ENCODE measurements at places on chromosomes 2 and 18. TPM values are rescaled to one million over a fixed set of nuclear protein-coding genes. Genes with fewer than 3 reads are reported as not detected.

The ANXA4 gene
- 25.8 TPM for total RNA-seq

DNA sequence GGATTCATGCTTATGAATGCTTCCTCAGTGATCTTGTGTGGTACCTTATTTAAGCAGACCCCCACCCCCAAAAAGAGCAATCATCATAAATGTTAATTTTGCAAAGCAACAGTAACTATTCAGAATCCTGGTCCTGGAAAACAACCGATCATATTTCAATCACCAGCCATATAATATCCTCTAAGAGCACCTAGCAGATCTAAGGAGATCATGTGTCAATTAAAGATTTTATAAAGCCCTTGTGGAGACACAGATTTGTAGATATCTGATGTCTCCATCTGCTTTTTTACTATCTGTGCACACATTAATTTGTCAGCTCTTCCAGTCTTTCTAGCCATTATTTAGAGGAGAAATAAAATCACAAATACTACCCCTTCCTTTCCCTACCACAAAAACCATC is 423.7 kb downstream of the TGIF1 start:
- DNase-seq, result no peak

DNA sequence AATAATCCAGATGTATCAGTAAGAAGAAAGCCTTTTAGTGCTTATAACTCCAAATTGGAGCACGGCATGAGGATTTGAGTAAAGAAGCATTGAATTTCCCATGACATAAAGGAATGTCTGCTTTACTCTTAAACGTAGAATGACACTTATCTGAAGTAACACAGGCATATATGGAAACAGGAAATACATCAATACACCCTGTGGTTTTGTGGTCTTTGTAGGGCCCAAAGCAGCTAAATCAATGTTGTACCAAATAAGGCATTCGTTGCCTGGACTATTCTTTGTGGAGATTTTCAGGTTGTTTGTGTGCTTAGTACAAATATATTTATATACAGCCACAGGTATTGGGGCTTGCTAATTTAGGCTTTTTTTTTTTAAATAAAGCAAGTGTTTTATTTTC is 660.5 kb downstream of the LRRTM4 start:
- DNase-seq, result no peak

The DSC2 gene
- total RNA-seq, result not detected

DNA sequence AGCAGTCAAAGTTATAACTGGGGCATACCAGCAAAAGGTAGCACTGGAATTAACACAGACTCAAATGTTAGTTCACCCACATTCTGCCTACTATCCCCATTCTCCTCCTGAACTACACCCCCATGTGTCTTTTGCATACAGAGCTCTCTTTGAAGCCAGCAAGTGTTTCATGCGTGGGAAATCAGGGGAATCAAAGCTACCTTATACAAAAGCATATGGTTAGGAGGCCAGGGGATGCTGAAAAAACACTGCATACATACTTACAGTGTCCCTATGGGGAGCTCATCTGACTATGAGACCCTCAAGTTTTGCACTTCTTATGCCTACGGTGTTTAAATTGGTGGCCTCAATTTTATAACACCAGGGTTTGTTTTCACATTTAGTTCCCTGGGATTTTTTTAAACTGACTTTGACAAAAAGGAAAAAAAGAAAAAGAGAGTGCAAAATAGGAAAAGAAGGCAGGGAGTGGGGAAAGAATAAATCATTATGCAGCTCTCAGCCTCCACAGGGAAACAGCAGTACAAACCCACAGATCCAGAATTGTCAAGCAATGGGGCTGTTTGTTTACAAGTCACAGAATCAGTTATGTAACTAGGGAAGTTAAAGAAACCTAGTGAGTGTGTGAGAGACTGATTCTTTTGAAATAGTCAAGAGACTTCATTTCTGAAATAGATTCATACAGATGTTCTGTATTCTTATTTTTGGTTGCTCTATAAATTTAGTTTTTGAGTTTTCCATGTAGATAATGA is 20.1 kb upstream of the PPP3R1 start:
- DNase-seq, result no peak

DNA sequence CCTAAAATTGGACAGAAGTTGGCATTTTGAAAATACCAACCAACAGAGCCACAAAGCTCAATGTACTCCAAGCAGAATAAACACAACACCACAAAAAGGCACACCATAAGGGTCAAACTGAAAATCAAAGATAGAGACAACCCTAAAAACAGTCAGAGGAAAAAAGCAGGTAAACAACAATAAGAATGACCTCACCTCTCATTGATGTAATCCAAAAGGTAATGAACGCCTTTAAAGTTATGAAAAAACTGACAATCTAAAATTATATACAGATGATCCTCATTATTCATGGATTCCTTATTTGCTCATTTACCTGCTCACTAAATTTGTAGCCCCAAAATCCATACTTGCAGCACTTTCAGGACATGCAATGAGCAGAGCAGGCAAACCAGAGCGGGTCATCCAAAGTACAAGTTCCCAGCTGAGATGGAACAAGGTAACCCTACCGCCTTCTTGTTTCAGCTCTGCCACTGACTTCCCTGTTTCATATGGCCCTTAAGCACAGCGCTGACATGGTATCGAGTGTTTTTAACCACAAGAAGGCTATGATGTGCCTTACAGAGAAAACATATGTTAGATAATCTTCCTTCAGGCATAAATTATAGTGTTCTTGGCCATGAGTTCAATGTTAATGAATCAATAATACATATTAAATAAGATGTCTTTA is 17.0 kb downstream of the RTN4 start:
- DNase-seq, result no peak

The SNORC gene
- total RNA-seq, result 0.28 TPM

DNA sequence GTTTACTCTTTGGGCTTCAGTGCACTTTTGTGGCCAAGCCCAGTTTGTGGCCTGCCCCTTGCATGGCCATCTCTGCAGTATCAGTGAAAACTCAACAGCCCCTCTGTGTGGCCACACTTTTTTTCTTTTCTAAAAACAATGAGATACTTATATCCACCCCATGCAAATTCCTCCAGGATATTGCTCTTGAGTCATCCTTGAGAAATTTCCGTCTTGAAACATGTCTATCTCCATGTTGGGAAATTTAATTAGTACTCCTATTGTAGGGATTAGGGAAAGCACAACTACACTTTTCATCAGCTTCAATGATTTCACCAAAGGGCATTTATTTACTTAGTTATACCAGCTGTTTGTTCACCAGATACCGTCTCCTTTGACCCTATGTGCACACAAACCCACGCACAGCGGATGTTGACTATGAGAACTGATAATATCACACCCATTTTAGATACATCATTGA is 993.1 kb downstream of the TSN start:
- no peak for DNase-seq

The ANKRD30B gene
- total RNA-seq, result not detected

GRCh38 chr2:10237392-10238321 is 65.0 kb upstream of the HPCAL1 start:
- no peak for DNase-seq

The HOXD12 gene
- not detected for total RNA-seq

DNA sequence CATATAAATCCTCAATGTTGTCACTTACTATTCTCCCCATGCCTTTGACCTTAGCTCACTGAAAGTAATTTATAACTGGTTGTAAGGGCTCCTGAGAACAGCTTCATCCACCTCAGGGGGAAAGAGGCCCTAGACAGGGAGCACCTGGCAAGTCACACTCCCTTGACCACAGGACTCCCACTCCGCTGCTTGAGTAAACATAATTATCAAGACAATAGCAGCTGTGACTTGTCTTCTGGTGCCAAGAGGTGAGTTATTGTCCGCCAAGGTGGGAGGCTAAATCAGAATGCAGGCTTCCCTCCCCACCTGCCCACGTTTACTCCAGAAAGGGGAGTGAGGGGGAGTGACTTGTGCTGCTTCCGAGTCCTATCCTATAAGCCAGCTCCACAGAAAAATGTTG is 230.6 kb upstream of the LRATD1 start:
- DNase-seq, result no peak

DNA sequence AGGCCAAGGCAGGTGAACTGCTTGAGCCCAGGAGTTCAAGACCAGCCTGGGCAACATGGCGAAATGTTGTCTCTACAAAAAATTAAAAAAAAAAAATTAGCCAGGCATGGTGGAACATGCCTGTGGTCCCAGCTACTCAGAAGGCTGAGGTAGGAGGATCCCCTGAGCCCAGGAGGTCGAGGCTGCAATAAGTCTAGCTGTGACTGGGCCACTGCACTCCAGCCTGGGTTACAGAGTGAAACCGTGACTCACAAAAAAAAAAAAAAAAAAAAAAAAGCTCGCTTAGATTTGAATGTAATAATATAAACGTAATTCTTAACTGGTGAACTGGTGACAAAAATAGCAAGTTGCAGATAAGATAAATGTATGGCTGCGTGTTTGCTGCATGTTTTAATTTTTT is 56.5 kb downstream of the TFCP2L1 start:
- DNase-seq, result no peak

- no peak for DNase-seq
These were observed 119.2 kb downstream of the ETAA1 start for GRCh38 chr2:67516362-67516761.

DNA sequence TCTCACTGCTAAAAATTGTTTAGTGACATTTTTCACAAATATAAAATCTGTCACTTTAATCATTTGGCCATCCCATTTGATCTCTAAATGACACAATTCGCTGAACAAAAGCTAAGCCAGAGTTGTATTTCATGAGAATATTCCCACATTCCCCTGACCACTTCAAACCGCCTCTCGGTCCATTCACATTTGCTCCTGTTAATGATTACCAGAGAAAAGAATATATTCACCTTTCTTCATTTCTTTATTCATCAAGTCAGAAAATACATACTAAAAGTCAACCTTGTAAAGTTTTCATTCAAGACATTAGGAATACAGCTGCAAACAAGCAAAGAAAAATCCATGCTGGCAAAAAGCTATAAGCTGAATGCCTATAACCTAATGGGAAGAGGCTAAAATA is 225.5 kb downstream of the DOK6 start:
- no peak for DNase-seq

The ZNF396 gene
- 0.54 TPM for total RNA-seq

GRCh38 chr2:238868616-238869292 is 20.9 kb downstream of the TWIST2 start:
- peak; percentile 64 for DNase-seq

DNA sequence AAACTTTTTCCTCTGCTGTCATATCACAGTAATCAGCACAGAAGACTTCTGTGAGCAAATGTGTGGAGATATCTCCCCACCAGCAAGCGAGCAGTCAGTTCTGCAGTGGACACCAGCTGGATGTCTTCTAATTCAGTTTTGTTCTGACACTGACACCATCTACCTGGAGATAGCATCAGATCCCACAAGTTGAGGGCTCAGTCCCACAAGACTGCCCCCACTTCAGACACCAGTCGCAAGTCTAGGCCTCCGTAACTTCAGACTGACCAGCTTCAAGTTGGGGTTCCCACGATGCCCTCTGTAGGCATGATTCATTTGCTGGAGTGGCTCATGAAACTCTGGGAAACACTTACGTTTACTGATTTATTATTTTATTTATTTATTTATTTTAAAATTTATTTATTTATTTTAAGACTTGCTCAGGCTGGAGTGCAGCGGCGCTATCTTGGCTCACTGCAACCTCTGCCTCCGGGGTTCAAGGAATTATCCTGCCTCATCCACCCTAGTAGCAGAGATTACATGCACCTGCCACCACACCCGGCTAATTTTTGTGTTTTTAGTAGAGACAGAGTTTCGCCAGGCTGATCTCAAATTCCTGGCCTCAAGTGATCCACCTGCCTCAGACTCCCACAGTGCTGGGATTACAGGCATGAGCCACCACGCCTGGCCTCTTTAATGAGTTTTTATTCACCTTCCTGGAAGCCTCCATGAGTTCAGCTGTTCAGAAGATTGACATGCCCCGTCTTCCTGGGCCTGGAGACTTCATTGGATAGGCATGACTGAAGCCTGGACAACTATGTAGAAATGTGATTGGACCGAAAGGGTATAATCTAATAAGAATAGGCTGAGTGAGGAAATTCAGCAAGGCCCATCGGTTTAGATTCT is 55.7 kb downstream of the PAPOLG start:
- DNase-seq, result no peak

DNA sequence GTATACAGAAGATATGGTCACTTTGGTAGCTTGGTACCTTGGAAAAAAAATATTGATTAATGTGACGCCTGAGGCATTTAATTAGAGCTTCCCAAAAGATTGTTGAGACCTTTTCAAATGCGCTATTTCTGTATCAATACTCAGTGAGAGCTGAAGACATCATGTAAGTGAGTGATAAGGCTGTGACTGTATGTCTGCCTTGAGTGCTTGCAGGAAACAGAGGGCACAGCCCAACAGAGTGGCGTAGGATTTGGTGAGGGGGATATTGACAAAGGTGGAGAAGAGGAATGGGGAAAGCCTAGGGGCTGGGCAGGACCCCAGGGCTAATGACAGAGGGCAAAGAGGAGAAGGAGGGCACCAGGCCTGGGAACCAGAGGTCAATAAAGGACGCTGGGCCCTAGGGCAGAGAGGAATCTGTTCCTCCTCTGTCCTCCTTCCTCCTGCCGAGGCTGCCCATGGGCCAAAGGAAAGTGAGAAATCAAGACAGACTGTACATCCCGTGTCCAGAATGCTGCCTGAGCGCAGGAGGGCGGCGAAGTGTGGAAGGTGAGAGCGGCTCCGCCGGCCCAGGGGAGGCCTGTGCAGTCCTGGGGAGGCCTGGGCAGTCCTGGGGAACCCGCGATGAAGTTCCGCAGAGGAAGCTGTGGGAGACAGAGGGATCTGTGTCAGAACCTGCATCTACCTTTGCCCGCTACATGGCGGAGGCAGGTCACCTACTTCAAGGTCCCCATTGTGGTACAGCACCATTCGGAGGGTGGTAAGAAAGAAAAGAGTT is 228.6 kb upstream of the PIEZO2 start:
- no peak for DNase-seq

DNA sequence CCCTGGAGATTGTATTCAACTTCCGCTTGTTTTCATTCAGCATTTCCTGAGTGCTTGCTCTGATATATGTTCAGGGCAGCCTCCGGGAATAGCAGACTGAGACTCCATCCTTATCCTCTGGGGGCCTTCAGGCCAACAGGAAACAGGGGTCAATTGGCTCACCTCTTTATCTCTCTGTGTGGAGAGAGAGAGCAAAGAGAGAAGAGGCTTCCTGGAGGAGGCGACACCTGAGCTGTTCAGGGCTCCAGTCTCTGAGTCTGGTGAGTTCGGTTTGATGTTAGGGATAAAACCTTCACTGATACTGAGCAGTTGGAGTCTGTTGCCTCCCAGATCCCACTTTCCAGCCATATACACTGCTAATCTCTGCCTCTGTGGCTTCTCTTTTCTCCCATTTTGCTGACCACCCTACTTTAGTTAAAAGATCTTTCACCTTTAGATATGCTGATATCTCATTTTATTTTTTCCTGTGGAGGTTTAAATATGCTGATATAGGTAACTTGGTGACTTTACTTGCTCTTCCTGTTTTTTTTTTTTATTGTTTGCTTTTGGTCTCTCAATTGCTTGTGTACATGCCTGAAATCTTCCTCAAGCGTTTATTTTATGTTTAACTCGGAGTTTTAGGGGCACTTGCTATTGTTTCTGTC is 56.9 kb downstream of the KCNS3 start:
- no peak for DNase-seq

- no peak for DNase-seq
These were observed 54.3 kb upstream of the NDUFV2 start for GRCh38 chr18:9048236-9048635.
